ENCODE measurements at places on chromosomes 12 and 14.

- DNase-seq, result no peak
These were observed 23.3 kb downstream of the C14orf132 start for GRCh38 chr14:96062506-96062905.

DNA sequence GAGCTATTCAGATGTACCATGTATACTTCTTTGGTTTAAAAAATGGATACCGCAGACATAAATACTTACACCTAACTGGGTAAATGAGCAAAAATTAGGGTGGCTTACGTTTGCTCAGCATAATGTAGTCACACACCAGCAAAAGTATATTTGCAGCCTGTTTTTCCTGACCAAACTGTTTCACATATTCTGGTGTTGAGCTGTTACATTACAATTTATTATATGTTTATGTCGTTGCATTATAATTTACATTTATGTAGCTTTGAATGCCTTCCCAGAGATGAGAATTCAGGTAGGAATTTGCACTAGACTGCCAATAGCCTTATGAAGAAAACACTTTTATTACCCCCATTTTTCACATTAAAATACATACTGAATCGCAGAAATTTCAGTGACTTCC is 183.3 kb downstream of the PTPRO start:
- DNase-seq, result peak; percentile 16

- DNase-seq, result peak; percentile 64
These were observed 521.0 kb upstream of the ATP2B1 start for GRCh38 chr12:90229407-90230170.

- DNase-seq, result no peak
These were observed 35.6 kb upstream of the UBC start for GRCh38 chr12:124949779-124950728.

DNA sequence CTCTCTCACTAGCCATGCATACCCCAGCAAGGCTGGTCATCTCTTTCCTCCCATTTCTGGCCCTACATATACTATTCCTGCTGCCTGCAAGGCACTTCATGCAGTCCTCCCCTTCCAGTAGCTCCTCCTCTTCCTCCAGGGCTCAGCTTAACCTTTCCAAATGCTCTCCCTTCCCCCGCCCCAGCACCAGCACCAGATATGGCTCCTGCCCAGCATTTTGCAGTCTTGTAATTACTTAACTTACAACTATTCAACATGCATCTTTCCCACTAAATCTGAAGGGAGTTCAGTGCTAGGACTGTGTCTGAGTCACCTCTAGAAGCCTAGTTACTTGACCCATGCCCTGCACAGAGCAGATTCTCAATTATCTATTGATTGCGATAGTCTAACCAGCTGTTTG is 1.8 kb upstream of the FBXO21 start:
- peak; percentile 5 for DNase-seq

DNA sequence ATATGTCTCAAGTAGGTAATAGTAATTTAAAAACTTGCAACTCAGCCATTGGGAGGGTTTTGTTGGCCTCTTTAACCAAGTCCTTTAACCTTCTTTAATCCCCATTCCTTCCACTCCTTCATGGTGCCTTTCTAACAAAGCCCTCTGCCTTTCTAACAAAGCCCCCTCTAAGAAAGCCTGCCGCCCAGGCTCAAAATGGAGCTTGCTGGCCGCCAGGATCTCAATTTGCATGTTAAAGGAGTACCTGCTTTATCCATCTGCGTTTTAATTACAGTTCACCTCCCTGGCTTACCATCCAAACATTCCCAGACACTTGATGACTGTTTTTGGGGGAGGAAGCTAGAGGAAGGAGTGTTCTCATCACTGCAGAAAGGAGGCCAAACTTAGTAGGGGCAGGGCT is 183.4 kb downstream of the PTPN11 start:
- no peak for DNase-seq

DNA sequence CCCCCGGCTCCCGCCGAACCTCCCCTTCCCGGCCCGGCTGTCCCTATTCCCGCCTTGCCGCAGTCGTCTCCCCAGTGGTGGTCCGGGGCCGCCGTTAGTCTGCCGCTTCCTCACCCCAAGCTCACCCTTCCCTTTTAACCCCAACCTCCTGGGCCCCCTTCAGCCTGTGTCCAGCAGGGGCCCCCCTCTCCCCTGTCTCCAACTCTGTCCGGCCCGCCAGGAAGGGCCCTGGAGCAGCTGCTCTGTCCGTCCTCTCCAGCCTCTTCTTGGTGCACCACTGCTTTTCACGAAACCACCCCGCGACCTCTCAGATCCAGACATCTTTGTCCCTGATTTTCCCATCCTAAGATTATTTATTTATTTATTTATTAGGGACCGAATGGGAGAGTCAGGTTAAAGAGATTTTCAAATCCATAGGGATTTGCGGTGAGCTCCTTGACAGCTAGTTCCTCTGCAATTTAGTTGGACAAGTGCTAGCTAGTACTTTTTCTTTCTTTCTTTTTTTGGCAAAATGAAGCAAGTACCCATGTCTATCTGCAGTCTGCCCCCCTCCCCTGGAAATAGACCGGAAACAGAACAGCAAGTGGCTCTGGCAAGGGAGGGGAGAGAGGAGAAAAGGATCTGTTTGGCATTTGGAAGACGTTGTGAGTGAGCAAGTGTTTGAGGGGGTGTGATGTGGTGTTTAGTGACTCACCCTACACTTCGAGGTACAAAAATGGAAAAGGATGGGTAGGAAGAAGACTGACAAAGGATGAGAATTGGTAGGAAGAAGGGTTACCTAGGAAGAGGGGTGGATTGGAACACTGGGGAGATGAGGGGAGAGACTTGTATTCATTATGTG is 632 bp downstream of the UBR7 start:
- DNase-seq, result peak; percentile 52

GRCh38 chr14:76882651-76883050 is 56.4 kb downstream of the LRRC74A start:
- no peak for DNase-seq

GRCh38 chr12:11978726-11979384 is 91.9 kb upstream of the BCL2L14 start:
- peak; percentile 40 for DNase-seq

DNA sequence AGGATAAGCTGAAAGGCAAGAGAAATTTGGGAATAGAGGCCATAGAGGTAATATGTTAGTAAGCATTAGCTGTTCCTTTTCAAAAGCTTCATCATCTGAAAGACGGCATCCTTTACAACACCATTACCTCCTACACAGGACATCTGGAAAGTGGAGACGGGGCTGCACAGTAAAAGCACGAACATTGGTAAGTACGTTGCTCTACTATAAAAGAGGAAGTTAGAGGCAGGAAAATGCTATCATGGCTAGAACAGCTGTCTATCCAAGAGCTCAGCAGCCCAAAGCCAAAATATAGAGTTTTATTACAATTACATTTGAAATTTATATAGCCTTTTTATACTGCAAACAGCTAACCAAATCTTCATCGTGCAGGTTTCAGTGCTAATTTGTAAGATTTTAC is 172.3 kb upstream of the GRIP1 start:
- no peak for DNase-seq

DNA sequence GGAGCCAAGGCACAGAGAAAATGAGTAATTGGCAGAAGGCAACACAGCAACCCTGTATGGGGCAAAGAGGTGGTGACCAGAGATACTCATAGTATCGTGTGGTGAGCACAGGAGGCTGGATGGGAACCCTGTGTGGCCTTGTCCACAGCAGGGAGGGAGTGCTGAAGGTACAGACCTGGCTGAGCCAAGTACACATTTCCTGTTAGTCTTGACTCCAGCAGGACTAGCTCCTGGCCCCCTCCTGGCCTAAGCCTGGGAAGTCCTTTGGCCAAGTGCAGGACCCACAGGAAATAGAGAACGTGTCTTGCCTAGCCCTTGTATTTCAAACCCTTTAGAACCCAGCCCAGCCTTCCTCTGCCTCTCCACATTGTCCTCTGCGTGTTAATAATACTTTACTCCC is 289.8 kb upstream of the PWP1 start:
- DNase-seq, result no peak

- no peak for DNase-seq
These were observed 32.9 kb downstream of the FIGNL2 start for GRCh38 chr12:51815571-51815970.

DNA sequence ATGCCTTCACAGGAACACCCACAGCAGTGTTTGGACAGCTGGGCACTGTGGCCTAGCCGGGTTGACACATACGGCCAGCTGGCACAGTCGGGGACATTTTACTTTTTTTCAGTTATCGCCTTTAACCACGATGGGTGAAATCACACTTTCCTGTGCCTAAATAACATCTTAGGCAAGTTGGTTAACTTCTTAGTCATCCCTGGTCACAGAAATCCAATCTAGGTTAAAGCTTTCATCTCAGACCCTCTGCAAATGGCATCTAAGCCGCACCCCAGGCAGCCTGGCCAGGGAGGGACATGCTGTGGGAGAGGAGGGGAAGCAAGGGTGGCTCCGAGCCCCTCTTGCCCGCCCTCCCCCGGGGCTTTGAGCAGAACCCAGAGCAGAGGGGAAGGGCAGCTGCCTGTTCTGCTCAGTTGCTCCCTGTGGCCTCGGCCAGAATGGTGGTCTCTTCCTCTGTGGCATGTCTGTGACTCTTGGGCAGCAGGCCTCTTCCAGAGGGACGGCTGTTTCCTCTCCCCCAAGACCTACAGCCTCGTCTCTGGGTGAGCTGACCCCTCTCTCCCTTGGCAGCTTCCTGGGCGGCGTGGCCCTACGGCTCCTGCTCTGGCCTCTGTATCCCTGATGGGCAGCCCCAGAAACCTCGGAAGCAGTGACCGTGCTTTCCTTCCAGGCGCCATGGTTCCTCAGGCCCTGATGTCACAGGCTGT is 85.4 kb upstream of the DYNC1H1 start:
- no peak for DNase-seq

GRCh38 chr14:101022121-101022520 is 118.6 kb upstream of the RTL1 start:
- DNase-seq, result no peak

GRCh38 chr12:53224061-53224896 is 7.7 kb downstream of the RARG start:
- peak; percentile 65 for DNase-seq

- no peak for DNase-seq
These were observed 811.5 kb upstream of the SEL1L start for GRCh38 chr14:82345184-82345583.

GRCh38 chr14:76810953-76811400 is 1.7 kb downstream of the ANGEL1 start:
- DNase-seq, result peak; percentile 19

GRCh38 chr14:100033347-100034075 is 31.7 kb upstream of the EVL start:
- DNase-seq, result no peak

DNA sequence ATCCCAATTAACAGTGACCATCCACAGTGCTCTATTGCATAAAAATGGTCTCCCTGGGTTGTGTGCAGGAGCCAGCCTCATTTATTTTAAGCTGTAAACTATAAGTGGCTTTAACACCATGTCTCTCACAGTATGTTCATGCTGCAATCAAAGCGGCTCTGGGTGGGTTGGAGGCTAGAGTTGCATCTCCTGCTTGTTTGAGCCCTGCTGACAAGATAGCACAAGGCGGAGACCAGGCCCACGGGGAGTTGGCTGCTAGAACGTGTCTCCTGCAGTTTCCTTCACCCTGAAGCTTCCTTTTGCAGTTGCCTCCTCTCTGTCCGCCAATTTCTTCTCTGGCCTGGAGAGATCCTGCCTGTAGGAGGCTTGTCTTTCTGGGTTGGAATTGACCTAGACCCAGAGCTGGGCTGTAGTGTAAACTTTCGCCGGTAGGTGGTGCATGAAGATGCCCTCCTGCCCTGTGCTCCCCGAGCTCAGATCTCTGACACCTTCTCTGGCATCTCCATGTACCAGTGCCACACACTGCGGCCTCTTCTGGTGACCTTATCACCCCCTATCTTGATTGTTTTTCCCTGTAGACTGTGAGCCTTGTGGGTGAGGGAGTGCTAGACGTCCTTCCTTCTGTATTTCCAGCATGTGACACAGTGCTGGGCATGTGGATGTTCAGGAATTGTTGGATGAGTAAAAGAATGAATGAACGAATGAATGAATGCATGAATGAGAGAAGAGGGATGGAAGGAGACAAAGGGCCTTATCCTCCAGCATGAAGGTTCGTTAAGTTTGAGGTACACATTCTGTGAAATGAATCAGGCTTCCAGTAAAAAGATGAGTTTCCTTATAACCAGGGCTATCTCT is 10.4 kb downstream of the OTUB2 start:
- peak; percentile 52 for DNase-seq

- peak; percentile 44 for DNase-seq
These were observed 613 bp downstream of the ARHGEF40 start for GRCh38 chr14:21070610-21071224.

DNA sequence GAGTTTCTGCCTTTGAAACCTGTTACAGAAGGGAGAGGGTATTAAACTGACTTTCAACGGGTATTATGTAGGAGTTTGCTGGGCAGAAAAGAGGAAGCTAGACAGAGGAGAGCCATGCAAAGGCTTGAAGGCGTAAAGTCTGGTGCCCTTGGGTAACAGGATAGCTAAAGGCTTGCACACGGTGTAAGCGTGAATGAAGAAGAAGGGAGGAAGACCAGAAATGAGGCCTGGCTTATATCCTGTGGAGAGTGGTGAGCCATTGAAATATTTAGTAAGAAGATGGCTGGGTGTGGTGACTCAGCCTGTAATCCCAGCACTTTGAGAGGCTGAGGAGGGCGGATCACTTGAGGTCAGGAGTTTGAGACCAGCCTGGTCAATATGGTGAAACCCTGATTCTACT is 22.6 kb downstream of the SUDS3 start:
- DNase-seq, result no peak

DNA sequence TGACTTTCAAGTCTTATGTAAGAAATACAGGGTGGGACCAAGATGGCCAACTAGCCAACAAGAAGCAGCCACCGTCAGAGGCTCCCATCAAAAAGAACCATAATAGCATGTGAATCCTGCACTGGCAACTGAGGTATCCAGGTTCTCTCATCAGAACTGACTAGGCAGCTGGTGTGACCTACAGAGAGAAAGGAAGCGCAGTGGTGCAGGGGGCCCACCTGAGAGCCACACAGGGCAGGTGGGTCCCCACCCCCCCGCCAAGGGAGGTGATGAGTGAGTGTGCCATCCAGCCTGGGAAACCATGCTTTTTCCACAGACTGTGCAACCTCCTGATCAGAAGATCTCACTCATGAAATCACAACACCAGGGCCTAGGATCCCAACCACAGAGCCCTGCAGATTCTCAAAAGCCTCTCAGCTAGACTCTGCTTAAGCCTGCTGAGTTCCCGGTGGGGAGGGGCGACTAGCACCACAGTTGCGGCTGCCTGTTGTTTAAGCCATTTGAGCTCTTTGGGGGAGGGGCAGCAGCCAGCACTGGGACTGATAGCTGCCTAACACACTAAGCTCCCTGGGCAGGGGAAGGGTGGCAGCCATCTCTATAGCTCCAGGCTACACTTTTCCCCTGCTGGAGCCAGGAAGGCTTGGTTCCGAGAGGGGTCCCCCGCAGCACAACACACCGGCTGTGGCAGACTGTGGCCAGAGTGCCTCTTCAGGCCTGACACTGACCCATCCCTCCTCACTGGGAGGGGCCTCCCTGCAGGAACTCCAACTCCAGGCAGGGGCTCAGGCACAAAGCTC is 75.3 kb downstream of the GARIN6 start:
- no peak for DNase-seq

- no peak for DNase-seq
These were observed 68.9 kb upstream of the LMO3 start for GRCh38 chr12:16674885-16675284.

DNA sequence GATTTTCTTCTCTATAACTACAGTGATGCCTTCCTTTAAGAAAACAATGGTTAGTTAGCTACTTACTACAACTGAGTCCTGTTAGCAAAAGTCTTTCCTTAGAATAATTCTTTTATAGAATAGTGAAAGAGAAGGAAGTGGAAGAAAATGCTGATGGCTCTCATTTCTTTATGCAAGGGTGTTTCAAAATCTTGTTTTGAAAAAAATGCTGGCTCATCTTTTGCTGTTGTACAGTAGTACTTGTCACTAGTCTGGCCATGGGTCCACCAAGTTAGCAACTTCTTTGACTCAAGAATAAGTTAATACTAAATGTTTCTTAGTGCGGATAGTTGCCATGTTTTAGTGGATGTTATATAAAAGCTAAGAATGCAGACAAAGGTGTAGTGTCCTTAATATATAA is 225.4 kb downstream of the PTPRO start:
- no peak for DNase-seq
